ENCODE measurements at places on chromosomes 2 and 18. TPM values are rescaled to one million over a fixed set of nuclear protein-coding genes. Genes with fewer than 3 reads are reported as not detected.

DNA sequence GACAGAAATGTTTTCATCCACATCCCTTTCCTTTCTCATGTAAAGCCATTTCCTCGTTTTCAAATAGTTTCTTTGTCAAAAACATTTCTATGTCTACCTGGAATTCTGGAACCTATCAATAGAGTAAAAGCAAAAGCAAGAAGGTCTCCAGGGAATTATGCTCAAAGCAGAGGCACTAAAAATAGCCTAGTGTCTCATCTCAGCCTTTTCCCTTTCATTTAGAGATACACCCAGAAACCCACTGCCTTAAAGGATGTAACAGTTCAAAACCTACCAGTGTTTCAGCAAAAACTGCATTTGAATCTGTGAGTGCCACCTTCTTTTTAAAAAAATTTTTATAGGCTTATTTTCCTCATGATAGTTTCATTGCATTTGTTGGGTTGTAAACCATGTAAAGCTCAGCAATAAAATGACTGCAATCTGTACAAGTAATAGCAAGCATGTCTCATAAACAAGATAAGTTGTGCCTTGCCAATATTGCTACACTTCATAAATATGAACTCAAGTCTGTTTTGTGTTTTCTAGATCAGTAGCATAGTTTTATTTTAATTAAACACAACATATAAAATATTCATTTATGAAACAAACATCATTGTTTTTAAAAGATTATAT is 927.3 kb upstream of the ACVR2A start:
- no peak for DNase-seq

DNA sequence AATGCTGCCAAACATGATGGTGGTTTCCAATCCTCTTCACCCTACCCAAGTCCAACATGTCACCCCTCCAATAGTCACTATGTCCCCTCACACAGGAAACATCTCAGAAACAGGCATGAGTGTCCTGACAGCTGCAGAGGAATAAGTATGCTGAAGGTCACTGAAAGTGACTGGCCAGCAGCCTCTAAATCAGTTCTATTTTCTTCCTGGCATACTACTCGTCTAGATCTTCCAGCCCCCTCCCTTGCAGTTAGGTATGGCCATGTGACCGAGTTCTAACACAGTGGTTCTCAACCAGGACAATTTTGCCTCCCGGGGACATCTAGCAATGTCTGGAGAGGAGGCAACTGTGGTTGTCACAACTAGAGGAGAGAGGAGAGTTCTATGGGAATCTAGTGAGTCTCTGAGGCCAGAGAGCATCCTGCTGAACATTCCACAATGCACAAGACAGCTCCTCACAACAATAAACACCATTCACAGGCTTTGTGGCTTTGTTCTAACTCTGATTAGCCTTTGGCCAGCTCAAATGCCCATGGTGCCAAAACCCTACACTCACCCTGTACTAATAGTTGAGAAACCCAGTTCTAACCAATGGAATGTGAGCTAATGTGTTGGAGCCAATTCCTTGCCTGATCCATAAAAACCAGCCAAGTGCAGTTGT is 12.6 kb upstream of the ID2 start:
- no peak for DNase-seq

- no peak for DNase-seq
Observed at GRCh38 chr2:189528617-189529016, 52.0 kb downstream of the SLC40A1 start.

GRCh38 chr18:79970419-79971133 is 6.1 kb downstream of the HSBP1L1 start:
- DNase-seq = no peak

- no peak for DNase-seq
Observed at GRCh38 chr2:241289597-241289996, 25.9 kb downstream of the HDLBP start.

GRCh38 chr2:229335330-229335729 is 64.2 kb upstream of the PID1 start:
- DNase-seq = no peak

- DNase-seq = no peak
Observed at GRCh38 chr2:72630767-72631166, 195.1 kb downstream of the EXOC6B start.

DNA sequence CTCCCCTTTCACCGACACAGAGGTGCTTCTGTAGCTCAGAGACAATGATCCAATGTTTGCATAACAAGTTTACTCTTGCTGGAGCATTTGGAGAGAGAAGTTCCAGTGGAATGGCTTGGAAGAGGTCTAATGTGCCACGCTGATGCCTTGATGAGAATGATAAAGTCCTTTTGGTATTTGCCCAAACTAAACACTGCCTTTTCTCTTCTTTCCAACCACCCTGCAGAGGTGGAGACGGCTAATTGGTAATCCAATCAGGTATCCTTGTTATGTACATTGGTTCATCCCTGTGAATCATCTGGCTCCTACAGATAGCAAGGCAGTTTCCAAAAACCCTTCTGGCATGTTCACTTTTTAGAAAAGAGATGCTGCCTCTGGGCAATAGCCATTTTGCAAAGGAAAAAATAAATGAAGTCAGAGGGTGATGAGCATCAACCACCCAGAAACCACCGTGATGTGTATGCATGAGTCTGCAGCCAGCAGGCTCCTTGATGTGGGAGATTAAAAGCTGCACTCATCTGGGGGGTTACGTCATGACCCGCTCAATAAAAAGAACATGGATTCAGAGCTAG is 40.6 kb downstream of the KIAA2012 start:
- no peak for DNase-seq

- no peak for DNase-seq
Observed at GRCh38 chr2:82143343-82143742, 1838.8 kb upstream of the LRRTM1 start.

DNA sequence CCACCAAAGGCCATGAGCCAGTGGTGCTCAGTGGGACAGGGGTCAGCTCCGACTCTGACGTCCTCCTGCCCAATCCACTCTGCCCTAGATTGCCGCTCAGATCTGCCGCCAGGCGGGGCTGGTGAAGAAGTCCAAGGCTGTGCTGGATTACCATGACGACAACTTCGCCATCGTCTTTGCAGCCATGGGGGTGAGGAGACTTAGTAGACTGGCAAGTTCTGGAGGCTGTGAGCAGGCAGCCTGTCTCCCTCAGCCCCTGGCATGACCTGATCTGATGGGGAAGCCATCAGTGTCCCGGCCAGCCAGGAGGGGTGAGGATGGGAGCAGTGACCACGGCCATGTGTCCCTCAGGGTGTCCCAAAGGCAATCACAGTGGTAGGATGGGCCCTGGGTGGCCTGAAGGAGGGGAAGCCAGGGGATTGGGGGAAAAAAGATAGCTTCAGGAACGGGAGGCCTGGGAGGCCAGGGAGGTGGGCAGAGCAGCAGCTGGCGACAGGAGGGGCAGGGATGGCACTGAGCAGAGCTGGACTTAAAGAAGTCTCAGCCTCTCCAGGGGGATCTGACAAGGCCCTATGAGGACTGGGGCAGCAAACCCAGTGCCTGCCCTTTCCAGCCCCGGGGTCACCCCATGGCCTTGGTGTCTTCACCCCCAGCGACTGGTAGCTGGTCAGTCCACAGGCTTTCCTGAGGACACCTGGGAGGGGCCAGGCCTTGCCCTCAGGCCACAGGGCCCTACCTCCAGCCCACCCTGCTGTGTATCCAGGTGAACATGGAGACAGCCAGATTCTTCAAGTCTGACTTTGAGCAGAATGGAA is 17.4 kb upstream of the ANKRD53 start:
- peak; percentile 38 for DNase-seq

DNA sequence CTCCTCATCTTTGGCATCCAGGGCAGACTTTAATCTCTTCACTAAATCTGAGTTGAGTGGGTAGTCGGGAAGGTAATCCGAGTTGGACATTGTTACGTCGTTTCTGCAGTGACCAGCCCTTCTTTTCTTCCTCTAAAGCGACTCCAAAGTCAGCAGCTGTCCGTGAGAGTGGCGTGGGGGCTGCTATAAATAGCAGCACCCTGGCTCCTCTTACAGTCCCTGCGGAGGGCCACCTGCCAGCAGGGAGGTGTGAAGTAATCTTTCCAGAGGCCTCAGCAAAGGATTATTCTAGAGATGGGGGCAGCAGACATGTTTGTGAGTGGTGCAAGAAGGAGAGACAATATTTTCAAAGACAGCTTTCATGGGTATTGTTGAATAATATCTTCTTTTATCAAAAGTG is at the start of gene ASB18:
ASB18 (minus strand) TSS at position 151 of the 400 bp plus-strand sequence; CDS start at position 90, 61 bp downstream.
- no peak for DNase-seq

DNA sequence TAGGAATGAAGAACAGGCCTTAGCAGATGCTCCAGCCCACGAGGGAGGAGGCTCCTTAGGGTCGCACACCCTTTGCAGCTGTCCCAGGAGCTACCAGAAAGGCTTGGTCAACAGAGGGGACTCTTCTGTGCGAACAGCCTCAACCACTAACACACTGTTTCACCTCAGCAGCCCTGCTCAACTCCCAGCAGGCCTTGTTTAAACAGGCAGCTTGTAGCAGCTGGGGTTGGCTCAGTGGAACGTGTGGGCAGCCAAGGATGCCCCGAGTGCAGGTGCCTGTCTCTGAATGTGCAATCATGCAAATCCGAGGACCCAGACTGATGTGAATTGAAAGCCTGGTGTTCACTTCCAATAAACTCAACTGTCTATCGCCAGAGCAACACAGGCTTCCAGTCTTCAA is 88.7 kb upstream of the CXCR4 start:
- DNase-seq = no peak

DNA sequence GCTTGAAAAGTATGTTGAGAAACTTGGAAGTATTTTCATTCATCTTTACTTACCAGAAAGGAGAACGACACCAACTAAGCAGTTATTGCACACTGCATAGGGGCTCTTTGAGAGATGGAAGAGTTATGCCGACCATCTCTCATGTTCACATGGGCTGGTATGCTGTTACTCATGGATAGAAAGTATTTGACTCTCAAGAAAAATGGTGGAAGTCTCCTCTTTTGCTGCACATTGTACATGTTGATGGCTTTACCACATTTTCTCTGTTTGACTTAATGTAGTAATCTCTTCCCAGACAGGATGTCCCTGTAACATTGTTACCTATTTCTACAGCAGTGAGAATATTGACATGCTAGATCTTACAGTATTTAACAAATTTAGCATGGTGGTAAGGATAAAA is 23.2 kb downstream of the CAB39 start:
- DNase-seq = no peak

DNA sequence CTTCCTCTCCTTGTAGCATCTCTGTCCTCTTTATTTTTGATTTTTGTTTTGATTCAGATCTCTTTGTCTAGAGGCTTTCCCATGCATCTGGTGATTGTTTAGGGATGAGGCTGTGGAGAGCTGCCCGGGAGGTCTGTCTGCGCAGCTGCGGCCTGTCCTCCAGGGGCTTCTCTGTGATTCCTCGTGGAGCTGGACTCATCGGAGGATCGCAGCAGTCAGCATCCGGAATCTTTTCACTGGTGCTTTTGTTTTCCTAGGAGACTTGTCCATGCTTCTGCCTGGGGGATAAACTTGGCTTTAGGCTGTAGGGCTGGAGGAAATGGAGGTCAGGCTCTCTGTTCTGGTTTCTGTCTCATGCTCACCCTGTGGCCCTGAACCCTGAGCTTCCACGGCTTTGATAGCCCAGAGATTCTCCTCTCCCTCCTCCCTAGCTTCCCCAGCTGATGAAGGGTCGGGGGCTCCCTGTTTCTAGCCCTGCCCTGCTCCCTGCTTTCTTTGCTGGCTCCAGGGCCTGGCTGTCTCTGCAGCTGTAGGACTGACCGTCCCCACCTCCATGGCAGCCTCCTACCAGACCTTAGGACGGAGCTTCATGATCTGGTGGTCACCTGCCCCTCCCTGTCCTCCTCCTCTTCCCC is 35.5 kb downstream of the ZNF532 start:
- DNase-seq = no peak

- no peak for DNase-seq
Observed at GRCh38 chr18:7094427-7094826, 23.2 kb downstream of the LAMA1 start.

DNA sequence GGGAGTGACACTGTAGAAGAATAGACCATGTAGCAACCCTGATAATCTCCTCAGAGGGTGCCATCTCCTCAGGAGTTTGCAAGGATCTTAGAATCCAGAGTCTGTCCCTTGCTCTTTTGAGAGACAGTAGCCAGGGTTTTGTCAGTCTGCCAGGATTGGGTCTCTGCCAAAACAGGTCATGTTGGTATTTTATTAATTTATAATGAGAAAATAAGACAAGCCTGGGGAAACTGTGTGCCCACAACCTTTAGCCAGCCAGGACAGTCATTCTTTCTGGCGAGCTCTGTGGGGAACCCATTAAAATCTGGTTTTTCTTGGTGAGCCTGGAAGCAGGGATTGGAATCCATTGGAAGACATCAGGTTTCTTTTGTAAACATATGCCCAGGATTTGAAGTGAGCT is 78.6 kb downstream of the PTPRM start:
- DNase-seq = no peak

GRCh38 chr2:181128199-181128598 is 147.8 kb downstream of the UBE2E3 start:
- DNase-seq = no peak

ECEL1 gene
- total RNA-seq = 0.21 TPM

SERPINB4 gene
- not detected for total RNA-seq

ERMN gene
- 2.9 TPM for total RNA-seq

VWA3B gene
- not detected for total RNA-seq

TMEM200C gene
- total RNA-seq = not detected

SKA1 gene
- total RNA-seq = 47.5 TPM

ITGAV gene
- total RNA-seq = 13.6 TPM
